ENCODE measurements at places on chromosomes 16 and 17.
A peak's percentile ranks its signal among the peaks of the same experiment; 100 is the strongest.

GRCh38 chr17:41647038-41647813, 22.9 kb upstream of the KRT17 start:
- no peaks in the 10 kb centered on the region for H3K36me3 ChIP-seq
- no peak overlapping the region for H3K27ac ChIP-seq
- H3K4me1 ChIP-seq: peaks cover 46% of the 10 kb centered on the region
- no peak for ATAC-seq
- no peaks in the 10 kb centered on the region for H3K27me3 ChIP-seq

GRCh38 chr17:40646791-40647623, 611 bp downstream of the SMARCE1 start:
- peak overlapping the region; percentile 82 for H3K4me3 ChIP-seq
- peak; percentile 60 for ATAC-seq
- H3K36me3 ChIP-seq: peaks cover 4% of the 10 kb centered on the region

DNA sequence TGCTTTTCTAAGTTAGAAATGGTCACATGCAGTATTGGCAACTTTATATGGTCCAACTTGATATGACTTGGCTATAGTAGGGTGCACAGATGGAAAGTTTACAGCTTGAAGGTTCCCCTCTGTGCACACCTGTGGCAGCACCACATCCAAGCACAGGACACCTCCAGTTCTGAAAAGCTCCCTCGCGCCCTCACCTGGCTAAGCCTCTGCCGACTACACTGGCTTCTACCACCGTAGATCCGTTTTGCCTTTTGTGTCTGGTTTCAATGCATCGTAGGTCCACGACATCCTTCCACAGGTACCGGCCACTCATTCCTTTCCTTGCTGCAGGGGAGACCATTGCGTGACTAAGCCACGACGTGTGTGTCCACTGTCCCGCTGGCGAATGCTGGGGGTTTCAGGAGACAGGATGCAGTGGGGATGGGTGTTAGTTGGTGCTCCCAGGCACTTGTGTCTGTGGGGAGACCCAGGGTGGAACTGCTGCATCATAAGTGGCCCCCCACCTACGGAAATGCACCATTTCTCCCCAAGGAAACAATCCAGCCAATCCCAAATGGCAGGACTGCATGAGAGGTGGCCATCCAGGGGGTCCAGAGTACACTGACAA, 4.9 kb upstream of the RASD1 start:
- H3K27me3 ChIP-seq: no peaks in the 10 kb centered on the region
- H3K27ac ChIP-seq: no peak overlapping the region
- no peaks in the 10 kb centered on the region for H3K36me3 ChIP-seq
- peaks cover 5% of the 10 kb centered on the region for H3K4me1 ChIP-seq
- no peak overlapping the region for H3K4me3 ChIP-seq
- no peak for ATAC-seq

DNA sequence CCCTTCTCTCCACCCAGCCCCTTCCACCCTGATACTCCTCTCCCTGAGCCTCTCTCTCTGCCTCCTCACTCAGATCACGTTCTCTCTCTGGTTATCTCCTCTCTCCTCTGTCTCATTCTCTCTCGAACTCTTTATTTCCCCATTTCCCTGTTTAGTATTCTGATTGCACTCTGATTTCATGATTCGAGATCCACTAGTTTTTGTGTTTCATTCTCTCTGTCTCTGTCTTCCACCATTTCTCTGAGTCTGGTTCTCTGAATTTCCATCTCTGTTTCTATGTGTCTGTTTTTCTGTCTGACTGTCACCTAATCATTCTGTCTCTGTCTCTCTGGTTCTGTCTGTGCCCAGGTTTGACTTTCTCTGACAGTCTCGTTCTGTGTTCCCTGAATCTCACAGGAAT, 2.0 kb downstream of the SEZ6L2 start:
- no peaks in the 10 kb centered on the region for H3K36me3 ChIP-seq
- no peak overlapping the region for H3K4me3 ChIP-seq
- H3K4me1 ChIP-seq: peaks cover 4% of the 10 kb centered on the region
- no peak for ATAC-seq

DNA sequence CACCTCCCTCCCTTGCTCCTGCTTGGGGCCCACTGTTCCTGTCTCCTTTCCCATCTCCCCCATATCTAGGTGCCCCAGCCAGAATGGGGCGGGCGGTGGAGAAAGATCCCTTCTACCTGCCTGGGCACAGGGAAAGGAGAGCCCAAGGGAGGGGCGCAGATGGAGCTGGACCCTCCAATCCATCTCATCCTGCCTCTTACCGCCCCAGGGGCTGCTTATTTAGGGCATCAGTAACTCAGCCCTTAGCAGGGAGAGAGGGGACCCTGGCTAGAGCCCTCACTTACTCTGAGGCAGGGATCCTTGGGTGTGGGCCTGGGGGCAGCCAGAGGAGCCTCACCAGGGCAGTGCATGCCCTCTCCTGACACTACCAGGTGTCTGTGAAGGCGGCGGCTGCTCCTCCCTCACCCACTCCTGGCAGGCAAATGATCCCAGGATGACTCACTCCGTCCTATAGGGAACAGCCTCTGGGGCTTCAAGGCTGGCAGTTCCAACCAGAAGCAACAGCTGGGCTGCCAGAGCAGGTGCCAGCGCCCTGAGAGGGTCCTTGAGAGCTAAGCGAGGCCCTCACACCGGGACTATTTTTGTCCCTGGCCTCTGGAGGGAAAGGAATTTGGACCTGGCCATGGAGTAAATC, 16.3 kb upstream of the BCAR1 start:
- peak; percentile 42 for ATAC-seq
- H3K36me3 ChIP-seq: no peaks in the 10 kb centered on the region
- H3K27me3 ChIP-seq: no peaks in the 10 kb centered on the region
- H3K4me3 ChIP-seq: no peak overlapping the region

DNA sequence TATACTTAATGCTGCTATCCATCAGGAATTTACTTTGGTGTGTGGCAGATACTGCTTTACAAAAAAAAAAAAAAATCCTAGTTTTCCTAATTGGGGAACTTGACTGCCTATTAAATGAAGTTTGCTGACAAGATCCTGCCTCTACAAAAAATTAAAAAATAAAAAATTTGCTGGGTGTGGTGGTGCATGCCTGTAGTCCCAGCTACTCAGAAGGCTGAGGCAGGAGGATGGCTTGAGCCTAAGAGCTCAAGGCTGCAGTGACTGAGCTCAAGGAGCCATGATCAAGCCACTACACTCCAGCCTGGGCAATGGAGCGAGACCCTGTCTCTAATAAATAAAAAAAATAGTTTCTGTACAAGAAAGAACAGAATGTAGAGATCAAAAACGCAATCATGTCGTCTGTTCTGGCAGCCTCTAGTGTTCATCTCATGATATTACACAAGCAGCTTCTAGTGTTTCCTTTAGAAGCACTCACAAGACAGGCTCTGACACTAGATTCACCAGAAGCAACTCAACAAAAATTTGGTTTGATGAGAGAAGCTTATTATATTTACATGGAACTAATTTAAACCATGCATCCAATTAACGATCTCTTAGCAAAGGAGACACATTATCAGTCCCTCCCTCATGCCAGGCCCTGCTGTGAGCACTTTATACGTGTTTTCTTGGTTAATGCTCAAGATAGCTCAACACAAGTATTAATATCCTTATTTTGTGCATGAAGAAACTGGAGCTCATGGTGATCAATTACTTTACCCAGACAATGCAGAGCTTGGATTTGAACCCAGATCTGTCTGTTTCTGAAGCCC, 6.8 kb upstream of the KRTAP17-1 start:
- no peak for ATAC-seq
- H3K4me1 ChIP-seq: no peaks in the 10 kb centered on the region
- H3K27me3 ChIP-seq: no peaks in the 10 kb centered on the region
- no peaks in the 10 kb centered on the region for H3K36me3 ChIP-seq

DNA sequence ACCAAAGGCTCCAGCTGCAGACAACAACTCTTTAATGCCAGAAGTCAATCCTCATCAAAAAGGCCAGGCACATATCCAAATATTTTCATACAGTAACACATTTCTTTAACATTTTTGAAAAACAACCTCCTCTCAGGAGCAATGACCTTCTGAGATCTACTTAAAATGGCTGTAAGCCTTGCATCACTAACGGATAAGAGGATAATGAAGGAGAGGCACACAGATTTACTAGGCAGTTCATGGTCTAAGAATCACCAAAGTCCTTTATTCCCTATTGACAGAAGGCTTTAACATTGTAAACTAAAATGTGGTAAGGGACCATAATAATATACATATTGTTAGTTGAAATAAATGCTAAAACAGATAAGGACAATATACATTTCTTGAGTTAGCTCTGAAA, 114.7 kb downstream of the USP32 start:
- no peaks in the 10 kb centered on the region for H3K27me3 ChIP-seq
- no peak overlapping the region for H3K27ac ChIP-seq
- H3K36me3 ChIP-seq: no peaks in the 10 kb centered on the region
- H3K4me3 ChIP-seq: no peak overlapping the region
- H3K4me1 ChIP-seq: no peaks in the 10 kb centered on the region

DNA sequence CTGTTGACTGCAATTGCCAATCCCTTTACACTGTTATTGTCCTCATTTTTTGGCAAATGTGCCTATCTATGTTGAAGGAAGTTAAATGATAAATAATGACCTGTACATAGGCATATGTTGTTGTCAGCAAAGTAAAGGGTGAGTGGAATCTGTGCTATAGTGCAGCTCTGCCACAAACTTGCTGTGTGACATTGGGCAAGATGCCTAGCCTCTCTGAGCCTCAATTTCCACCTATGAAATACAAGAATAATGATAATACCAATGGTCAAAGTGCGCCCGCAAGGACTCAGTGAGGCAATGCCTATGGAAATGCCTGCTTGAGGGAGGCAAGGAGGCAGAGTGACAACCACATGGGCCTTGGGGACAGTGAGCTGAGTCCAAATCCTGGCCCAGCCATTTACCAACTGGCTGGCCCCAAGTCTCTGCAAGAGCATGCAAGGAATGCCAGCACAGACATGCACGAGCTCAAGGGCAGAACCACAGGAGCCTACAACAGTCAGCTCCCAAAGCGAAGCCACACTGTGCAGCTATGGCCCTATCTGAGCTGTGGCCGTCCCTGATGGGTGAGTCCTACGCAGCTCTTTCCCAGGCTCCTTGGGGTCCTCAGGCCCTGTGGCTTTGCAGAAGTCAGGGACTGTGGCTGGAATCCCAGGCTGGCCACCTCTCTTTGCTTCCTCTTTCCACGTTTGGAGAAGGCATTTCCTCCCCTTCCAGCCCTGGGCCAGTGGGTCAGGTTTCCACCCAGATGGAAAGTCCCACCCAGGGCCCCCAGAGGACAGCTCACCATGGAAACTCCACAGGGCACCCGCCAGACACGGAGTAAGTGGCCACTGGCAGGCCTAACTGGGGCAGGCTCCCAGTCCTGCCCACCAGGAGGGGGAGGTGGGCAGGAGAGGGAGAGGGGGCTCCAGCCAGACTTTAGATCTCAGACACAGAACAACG, 82.1 kb downstream of the ZNF423 start:
- H3K27me3 ChIP-seq: no peaks in the 10 kb centered on the region
- H3K4me1 ChIP-seq: no peaks in the 10 kb centered on the region
- H3K36me3 ChIP-seq: no peaks in the 10 kb centered on the region
- H3K27ac ChIP-seq: no peak overlapping the region

- ATAC-seq: peak; percentile 81
- peaks cover 35% of the 10 kb centered on the region for H3K27me3 ChIP-seq
- H3K27ac ChIP-seq: peak overlapping the region; percentile 64
- H3K4me1 ChIP-seq: no peaks in the 10 kb centered on the region
- H3K4me3 ChIP-seq: peak overlapping the region; percentile 8
- H3K36me3 ChIP-seq: no peaks in the 10 kb centered on the region
Observed at GRCh38 chr17:36183001-36183971, 6.8 kb upstream of the TBC1D3B start.

DNA sequence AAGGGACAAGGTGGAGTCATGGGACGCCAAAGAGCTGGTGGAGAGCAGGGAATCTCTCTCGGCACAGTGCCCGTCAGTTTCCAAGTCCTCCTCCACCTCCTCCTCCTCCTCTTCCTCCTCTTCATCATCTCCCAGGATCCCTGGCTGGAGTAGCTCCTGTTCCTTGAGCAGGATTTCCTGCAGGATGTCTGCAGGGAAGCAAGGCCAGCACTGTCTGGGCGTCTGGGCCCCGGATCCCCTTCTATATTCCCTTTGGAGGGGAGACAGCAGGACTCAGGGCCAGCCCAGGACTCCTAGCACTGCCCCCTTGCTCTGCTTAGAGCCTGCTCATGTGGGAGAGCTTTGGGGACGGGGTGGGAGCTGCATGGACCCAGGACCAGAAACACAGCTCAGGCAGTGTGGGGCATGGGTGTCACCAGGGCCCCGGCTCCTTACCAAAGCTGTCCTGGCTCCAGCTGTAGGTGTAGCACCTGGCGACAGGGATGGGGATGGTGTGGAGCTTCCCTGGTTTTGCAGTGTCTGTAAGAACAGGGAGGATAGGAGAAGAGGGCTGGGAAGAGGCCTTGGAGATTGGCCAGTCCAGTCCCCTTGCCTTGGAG, 21.3 kb upstream of the PIK3R6 start:
- no peak overlapping the region for H3K4me3 ChIP-seq
- no peak for ATAC-seq
- H3K27ac ChIP-seq: no peak overlapping the region
- H3K27me3 ChIP-seq: peaks cover 6% of the 10 kb centered on the region
- H3K36me3 ChIP-seq: no peaks in the 10 kb centered on the region
- no peaks in the 10 kb centered on the region for H3K4me1 ChIP-seq

DNA sequence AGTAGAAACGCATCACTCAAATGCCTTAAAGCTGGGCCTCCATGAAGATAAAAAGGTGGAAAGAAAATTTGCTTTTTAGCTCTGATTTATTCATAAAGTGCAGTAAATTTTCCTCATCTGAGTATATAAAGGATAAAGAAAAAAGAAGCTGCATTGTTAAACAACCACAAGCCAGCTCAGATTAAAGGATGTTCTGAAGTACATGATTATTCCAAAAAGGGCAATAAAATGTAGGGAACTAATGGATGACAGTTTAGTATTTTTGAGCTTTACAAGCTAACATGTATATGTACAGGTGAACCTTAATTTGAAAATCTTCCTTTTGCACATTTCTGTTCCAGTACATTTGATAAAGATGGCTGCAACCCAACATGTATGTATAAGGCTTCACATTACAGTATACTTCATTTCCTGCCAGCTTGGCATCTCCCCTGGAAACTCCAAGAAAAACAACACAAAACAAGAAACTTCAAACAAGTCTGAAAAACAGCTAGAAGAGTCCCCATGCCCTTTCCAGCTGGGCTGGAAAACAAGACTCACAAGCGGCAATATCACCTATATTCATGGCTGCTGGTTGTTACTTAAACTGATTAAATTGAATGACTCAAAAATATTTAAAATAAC, 225.7 kb downstream of the CEP112 start:
- no peaks in the 10 kb centered on the region for H3K4me1 ChIP-seq
- H3K27ac ChIP-seq: no peak overlapping the region
- ATAC-seq: no peak
- H3K4me3 ChIP-seq: no peak overlapping the region

- H3K4me3 ChIP-seq: peak overlapping the region; percentile 45
- H3K27ac ChIP-seq: peak overlapping the region; percentile 80
- H3K27me3 ChIP-seq: no peaks in the 10 kb centered on the region
Observed at GRCh38 chr17:75633486-75634375, 497 bp downstream of the SMIM5 start.

GRCh38 chr16:66714654-66715307, 18.2 kb upstream of the CMTM4 start:
- no peak for ATAC-seq
- no peaks in the 10 kb centered on the region for H3K27me3 ChIP-seq
- no peak overlapping the region for H3K4me3 ChIP-seq
- no peaks in the 10 kb centered on the region for H3K36me3 ChIP-seq
